ENCODE measurements at places on chromosomes 1 and 21. TPM values are rescaled to one million over a fixed set of nuclear protein-coding genes. Genes with fewer than 3 reads are reported as not detected.

Gene SPRR2G
- total RNA-seq = not detected

Gene LRIG2
- 6.7 TPM for total RNA-seq

Gene RAP1GAP
- total RNA-seq = 0.82 TPM

Gene LMX1A
- total RNA-seq = not detected

Gene GOLT1A
- not detected for total RNA-seq

Gene SYTL1
- total RNA-seq = 0.34 TPM
